HCT116 (cell line): ENCODE measurements at places on chromosomes 4 and X.

- no peak for DNase-seq
Measured at GRCh38 chr4:174933083-174933482, 14.9 kb downstream of the ADAM29 start.

DNA sequence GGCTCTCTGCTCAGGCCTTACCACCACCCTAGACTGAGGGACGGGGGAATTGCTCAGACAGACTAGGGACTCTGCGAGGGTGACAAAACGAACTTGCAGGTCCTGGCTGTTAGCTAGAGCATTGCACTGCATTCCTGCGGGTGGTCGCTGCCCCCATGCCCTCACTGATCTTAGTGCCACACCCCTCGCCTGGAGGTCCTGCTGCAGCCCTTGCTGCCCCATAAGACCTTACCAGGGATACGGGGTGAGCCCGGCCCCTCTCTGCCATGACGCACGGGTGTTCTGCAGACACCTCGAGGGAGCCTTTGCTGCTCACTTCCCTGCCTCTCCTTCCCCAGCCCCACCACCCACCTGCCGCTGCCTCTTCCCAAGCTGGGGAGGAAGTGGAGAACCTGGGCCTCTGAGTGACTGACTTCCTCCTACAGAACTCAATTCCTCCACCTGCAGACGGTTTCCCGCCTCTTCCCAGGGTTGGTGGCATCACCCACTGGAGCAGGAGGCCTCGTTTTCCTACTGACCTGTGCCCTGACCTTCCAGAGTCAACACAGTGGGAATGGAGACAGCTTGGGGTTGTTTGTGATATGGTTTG is 19.8 kb upstream of the TBC1D14 start:
- DNase-seq = no peak

GRCh38 chr4:43380093-43380492 is 487.6 kb downstream of the GRXCR1 start:
- no peak for DNase-seq

GRCh38 chrX:19019996-19020395 is 36.1 kb upstream of the PHKA2 start:
- no peak for DNase-seq

GRCh38 chr4:174037631-174038030 is 245.8 kb downstream of the FBXO8 start:
- DNase-seq = no peak
